ENCODE measurements at places on chromosomes 16 and 17. TPM values are rescaled to one million over a fixed set of nuclear protein-coding genes. Genes with fewer than 3 reads are reported as not detected.

DNA sequence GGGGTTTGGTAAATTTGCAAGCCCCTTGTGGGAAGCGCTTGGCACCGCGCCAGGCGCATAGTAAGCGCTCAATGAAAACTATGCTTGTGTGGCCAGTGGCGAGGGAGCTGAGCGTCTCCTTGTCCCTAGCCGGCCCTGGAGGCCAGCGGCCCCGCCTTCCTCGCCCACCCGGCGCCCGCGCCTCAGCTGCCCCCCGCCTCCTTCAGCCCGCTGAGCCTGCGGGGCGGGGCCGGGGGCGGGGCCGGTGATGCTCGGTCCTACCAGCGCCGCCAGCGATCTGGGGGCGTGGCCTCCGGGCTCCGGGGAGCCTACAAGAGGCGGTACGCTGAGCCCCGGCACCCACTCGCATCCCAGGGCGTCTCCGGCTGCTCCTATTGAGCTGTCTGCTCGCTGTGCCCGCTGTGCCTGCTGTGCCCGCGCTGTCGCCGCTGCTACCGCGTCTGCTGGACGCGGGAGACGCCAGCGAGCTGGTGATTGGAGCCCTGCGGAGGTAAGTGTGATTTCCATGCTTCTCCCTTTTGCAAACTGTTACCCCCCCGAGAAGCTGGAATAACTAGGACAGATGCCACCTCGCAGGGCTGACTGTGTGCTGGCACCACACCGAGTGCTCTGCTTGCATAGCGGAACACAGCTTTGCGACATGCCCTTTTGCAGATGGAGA lies at the start of gene CRISPLD2:
Gene CRISPLD2 (plus strand): TSS at position 342 of the 661 bp plus-strand sequence. CDS start 18,511 bp downstream, outside the sequence.
- DNase-seq: peak; percentile 80

DNA sequence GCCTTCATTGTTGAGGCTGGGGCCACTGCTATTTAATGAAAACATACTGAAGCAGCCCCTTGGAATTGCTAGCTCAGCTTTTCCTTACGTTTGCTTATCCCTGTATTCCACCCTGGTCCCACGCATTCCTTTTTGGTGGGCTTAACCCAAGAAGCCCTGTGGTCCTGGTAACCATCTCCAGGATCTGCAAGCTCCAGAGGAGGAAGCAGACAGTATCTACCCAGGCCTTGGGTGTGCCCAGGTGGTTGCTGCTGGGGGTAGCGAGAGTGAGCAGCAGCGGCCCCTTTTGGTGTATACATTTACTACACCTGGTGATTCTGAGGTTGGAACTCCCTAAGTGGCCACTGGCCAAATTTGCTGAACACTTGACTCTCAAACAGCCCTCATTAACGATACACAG lies 97.7 kb downstream of the CBLN1 start:
- DNase-seq: no peak

- no peak for DNase-seq
Measured at GRCh38 chr16:66467611-66468010, 40.5 kb downstream of the BEAN1 start.

- DNase-seq: no peak
Measured at GRCh38 chr16:79081297-79082066, 519.1 kb downstream of the MAF start.

DNA sequence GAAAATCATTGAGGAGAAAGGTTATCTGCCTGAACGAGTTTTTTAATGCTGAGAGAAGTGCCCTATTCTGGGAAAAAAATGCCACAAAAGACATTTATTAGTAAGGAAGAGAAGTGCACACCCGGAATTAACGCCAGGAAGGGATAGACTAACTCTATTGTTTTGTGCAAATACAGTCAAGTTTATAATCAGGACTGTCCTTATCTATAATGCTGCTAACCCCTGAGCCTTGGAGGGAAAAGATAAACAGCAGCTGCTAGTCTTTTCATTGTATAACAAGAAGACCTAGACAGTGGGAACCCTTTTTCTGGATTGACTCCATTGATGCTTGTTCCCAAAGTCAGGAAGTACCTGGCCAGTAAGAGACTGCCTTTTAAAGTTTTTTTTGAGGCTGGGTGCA lies 26.5 kb downstream of the BCAS3 start:
- DNase-seq: no peak

DNA sequence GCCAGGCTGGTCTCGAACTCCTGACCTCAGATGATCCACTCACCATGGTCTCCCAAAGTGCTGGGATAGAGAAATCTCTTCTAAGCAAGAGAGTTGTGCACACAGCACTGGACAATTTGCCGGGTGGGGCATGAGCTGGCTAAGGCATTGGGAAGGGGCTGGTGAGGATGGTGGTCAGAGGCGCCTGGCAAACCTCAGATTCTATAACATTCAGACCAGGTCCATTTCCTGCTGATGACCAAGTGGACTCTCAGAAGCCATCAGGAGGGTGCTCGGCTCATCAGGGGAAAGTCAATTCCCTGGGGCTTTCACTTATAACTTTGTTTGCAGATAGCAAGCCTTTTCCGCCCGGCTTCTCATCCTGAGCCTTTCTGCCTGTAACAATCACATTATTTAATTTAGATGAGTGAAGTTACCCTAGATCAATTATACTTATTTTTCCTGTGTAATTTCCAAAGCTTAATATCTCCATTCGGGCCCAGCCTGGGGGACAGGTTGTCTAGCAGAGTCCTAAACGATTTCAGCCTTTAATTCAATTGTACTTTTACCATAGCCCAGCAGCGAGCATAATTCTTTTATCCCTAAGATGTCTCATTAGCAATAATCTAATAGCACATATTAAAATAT lies 15.0 kb upstream of the SLC6A2 start:
- no peak for DNase-seq

- peak; percentile 30 for DNase-seq
Measured at GRCh38 chr17:35889818-35890773, 9.9 kb upstream of the CCL5 start.

HCRT gene
- not detected for total RNA-seq

CRHR1 gene
- not detected for total RNA-seq

ST6GALNAC1 gene
- 1.9 TPM for total RNA-seq

Data from omental fat pad (tissue), 4 donors.